ENCODE measurements at places on chromosomes 12 and 14.

- DNase-seq, result no peak
Observed at GRCh38 chr12:51838762-51839161, 9.8 kb downstream of the FIGNL2 start.

GRCh38 chr14:60807971-60808370, 73.4 kb downstream of the MNAT1 start:
- DNase-seq, result no peak

DNA sequence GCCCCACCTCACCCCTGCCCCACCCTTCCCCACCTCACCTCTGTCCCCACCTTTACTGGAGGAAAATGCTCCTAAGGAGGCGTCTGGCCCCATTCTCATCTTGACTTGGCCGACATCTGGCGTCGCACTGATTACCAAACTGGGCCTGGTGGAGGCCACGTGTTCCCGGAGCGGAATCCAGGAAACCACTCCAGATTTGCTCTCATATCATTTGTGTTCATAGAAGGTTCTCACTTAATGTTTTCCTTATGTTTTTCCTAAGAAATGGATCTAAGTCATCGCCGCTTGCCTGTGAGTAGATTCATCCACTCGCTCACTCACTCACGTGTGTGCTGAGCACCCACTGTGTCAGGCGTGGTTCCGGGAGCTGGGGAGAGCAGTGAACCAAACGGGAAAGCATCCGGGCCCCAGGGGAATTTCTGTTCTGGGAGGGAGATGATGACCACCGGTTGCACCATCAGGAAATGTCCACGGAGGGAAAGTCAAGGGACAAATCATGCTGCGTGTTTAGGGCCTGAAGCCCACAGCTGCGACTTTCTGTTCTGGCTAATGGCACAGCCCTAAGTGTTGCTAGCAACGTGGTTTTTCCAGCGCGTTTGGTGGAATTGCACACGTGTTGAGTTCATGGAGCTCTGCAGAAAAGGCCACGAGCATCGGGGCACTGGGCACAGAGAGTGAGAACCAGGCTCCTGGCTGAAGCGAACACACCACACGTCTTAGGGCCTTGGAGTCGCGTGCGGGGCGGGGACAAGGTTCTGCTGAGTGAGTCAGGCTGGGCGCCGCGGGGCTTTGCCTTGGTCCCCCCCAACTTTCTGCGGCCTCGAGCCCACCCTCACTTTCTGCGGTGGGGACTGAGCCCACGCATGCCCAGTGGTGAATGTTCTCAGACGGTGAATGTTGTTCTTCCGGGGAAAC, 57.7 kb downstream of the ADGRD1 start:
- no peak for DNase-seq

DNA sequence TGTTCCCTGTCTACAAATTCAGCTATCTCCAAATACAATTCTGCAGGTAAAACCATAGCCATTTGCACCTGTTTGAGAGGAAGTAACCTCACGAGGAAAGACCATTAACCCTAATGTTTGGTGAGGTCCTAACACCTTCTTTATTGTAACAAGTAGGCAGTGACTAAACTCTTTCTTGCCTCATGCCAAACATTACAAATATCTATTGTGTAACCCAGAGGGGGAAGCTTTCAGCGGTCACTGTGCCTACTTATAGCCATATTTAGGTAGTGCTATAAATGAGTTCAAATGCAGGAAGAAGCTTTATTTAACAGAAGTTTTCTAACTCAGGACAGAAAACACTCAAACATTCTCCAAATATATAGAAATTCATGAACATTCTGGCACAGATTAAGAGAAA, 252.7 kb downstream of the LRFN5 start:
- DNase-seq, result no peak

DNA sequence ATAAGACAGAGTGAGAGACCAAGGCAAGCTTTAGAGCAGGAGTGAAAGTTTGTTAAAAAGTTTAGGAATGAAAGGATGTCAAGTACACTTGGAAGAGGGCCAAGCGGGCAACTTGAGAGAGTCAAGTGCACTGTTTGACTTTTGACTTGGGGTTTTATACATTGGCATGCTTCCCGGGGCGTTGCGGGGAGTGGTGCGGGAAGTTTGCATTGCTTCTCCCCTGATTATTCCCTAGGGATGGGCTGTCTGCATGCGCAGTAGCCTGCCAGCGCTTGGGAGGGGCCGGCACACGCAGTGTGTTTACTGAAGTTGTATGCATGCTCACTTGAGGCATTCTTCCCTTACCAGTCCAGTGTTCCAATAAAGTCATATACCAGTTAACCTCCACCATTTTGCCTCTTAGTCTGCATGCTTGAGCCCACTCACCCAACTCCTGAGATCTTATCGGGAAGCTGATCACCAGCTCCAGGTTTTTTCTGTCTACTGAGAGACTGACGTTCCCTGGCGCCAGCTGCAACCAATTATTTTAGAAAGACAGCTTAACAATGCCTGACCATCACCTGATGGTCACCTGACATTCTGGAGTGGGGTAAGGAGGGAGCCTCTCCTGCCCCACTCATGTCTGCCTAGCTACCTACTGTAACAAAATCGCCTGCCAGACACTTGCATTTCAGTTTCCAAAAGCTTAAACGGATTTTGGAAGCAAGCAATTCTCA, 53.2 kb downstream of the DACT1 start:
- DNase-seq, result no peak

DNA sequence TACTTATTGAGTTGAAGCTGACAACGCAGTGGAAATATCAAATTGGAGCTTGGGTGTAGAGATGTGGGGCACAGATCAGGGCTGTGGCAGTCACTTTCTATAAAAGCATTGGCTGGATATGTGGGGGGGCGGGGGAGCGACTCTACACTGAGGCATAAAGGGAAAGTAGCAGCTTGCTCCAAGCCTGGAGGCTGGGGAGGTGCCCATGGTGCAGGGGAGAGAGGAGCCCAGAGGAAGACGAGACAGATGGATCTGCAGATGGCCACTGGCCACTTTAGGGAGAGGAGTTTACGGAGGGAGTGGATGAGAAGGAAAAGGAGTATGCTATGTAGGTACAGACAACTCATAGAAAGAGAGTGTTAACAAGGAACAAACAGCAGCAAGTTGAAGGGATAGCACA, 13.5 kb upstream of the NGB start:
- DNase-seq, result no peak

- DNase-seq, result no peak
Observed at GRCh38 chr12:7716381-7716780, 5.1 kb downstream of the DPPA3 start.

- no peak for DNase-seq
Observed at GRCh38 chr12:6040815-6041214, 83.7 kb downstream of the VWF start.

DNA sequence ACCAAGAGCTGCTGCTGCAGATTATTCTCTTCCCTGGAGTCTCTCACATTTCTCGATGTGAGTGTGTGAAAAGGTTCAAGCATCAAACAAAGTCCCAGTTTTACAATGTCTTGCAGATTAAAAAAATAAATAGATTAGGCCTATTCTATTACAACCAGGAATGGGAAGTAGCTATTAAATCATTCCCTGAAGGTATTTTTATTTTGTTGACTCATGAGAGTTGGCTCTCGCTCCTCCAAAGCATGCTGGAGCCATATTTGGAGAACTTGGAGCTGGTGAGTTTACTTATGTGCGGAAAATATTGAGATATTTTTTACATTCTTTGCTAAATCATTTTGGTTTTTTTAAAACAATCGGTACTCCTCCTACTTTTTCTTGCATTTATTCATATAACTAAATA, 572.3 kb downstream of the ETNK1 start:
- no peak for DNase-seq

DNA sequence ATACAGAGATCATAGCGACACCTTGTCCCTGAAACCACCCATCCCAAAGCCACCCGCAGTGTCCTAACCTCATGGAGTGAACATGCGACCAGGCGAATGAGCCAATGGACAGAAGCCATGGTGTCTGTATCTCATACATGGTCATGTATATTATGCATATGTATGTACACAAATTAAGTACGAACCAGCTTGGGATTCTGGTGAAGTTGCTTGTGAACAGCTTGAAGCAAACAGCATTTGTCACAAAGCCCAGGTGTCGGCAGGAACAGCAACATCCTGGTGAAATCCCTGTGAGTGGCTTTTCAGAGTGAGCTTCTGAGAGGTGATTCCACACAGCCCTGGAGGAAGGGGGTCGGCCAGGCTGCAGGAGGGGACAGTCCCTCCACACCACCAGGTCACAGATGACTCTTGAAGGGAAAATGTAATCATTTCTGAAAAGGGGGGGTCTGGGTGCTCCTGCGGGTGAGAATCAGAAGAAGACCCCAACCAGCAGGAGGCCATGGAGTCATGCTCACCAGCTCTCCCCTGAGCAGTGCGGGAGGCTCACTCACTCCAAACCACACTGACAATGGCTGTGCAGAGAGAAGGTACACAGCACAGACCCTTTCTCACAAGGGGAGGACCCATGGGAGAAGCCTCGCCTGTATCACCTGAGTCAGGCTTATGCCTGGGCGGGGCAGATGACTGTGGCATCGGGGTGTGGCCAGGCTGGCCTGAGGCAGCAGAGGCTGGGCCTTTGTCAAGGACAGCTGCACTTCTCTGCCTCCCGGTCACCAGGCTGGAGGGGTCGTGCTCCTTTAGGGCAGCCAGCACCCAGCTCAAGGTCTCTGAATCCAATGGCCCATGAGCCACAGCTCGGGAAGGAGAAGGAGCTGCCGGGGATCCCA, 14.3 kb downstream of the CHGA start:
- no peak for DNase-seq

DNA sequence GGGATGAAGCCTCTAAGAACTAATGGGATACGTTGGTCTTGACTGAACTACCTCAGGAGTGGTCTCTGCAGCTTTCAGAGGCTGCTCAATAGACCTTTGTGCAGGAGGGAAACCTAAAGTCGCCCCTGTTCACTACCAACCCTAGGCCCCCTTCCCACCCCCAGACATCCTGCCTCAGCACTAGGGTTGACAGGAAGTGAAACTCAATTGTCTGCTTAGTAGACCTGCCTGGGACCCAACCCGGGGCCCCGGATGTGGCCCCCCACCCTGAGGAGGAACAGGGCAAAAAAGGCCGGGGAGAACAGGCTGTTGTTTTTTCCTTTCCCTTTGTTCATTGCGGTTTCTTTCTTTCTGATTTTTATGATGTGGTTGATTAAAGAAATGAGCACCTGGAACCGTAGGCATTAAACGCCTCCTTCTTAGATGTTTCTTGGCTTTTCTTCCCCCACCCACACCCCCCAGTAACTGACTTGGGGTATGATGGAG, 1.6 kb upstream of the DGKA start:
- peak; percentile 94 for DNase-seq

DNA sequence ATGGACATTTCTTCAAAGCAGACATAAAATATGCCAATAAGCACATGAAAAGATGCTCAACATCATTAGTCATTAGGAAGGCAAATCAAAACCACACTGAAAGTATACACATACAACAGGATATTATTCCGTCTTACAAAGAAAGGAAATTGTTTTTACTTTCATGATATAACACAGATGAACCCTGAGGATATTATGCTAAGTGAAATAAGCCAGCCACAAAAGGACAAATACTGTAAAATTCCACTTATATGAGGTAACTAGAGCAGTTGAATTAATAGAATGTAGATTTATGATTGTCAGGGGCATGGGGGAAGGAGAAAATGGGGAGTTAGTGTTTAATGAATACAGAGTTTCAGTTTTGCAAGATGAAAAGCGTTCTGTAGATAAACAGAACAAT, 4.2 kb downstream of the ACYP1 start:
- no peak for DNase-seq

DNA sequence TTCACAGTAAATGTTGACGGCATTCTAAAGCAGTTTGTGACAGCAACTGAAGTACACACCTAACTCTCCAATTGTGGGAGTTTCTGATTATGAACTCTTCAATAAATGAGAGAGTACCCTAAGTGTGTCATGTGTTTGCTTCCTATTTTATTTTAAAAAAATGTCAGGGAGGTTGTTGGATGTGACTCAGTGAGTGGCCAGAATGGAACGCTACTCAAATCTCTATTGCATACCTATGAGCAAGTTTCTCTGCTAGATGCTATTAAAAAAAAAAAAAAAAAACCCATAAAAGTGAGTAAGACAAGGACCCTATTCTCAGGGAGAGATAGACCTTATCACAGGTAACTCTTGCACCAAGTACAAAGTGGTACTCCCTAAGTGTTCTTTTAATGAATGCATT, 256.6 kb downstream of the BTG1 start:
- DNase-seq, result no peak

- no peak for DNase-seq
Observed at GRCh38 chr12:122139266-122139665, 34.8 kb downstream of the IL31 start.

DNA sequence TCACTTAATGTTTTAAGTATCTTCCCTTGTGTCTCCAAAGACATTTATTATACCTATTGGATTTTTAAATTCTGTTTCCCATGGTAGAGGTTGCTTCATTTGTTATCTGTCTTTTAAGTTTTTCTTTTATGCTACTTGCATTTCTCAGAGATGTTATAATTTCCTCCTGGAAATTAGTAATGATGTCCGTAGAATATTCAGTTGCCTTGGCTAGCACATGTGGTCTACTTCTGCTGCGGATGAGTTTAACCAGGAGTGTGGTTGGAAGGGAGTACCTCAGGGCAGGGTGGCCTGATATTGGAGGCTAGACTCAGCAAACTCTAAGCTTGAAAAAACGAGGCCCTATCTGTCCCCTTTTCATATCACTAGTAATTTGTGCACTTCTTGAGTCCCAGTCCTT, 8.8 kb upstream of the EVL start:
- no peak for DNase-seq

DNA sequence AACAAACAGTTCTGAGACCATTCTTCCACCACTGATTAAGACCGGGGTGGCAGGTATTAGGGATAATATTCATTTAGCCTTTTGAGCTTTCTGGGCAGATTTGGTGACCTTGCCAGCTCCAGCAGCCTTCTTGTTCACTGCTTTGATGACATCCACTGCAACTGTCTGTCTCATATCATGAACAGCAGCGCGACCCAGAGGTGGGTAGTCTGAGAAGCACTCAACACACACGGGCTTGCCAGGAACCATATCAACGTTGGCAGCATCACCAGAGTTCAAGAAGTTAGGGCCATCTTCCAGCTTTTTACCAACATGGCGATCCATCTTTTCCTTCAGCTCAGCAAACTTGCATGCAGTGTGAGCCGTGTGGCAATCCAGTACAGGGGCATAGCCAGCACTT, 16.9 kb downstream of the AEBP2 start:
- no peak for DNase-seq

DNA sequence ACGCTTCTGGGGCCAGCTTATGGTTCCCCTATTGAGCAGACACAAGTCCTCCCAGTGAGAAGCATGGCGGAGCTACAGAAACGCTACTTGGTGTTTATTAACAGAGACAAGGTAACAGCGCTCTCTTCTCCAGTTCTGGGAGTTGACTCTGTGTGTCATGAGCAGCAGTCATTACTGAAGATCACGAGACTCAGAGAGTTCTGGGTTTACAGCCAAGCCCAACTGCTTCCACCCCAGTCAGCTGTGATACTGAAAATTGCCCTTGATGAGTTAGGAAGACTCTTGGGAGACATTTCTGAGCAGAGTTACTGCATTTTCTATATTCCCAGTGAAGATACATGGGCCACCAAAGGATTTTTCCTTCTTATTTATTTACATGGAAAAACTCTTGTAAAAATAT, 48.6 kb downstream of the CFAP251 start:
- DNase-seq, result no peak

DNA sequence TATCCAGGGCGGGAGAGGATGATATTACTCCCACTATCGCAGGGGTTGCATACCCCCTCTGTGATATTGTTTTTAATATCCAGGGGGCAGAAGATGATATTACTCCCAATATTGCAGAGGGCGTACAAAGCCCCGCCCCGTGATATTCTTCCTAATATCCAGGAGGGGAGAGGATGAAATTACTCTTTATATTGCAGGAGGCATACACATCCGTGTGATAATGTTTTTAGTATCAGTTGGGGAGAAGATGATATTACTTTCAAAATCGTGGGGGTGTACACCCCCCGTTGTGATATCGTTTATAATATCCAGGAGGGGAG, 52.9 kb upstream of the OXA1L start:
- DNase-seq, result no peak
